ENCODE measurements at places on chromosomes 12 and 14. TPM values are rescaled to one million over a fixed set of nuclear protein-coding genes. Genes with fewer than 3 reads are reported as not detected.

DNA sequence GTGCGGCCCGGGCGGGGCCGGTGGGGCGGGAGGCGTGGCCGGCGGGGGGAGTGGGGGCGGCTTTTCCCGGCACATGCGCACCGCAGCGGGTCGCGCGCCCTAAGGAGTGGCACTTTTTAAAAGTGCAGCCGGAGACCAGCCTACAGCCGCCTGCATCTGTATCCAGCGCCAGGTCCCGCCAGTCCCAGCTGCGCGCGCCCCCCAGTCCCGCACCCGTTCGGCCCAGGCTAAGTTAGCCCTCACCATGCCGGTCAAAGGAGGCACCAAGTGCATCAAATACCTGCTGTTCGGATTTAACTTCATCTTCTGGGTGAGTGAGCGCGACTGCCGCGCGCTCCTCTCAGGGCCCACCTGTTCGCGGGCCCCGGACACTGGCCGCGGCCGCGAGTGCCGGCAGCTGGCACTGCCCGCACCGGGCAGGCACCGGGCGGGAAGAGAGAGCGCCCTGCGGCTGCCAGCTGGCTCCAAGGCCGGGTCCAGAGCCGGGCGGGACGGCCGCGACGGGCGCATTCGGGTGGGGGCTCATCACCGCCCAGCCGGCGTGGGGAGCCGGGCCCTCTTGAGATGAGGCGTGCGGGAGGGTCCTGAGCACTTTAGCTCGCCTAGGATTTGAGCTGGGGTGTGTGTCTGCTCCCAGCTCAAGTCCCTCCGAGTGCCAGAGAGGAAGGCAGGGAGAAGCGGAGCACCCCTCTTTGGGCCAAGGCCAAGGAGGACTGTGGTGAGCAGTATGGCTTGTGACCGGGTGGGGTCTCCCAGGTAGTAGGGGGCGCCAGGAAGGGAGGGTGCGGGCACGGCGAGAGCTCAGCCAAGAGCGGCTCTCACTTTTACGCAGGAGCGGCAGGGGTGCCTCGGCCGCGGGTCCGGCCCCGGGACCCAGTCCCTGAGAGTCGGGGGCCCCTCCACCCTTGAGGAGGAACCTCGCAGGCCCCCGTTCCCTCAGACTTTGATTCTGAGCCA is at the start of gene CD9:
CD9 (plus strand) TSS at position 145 of the 957 bp plus-strand sequence; CDS start at position 245, 100 bp downstream.
- no peak for DNase-seq

The OVCH1 gene
- polyA plus RNA-seq: 0.69 TPM

DNA sequence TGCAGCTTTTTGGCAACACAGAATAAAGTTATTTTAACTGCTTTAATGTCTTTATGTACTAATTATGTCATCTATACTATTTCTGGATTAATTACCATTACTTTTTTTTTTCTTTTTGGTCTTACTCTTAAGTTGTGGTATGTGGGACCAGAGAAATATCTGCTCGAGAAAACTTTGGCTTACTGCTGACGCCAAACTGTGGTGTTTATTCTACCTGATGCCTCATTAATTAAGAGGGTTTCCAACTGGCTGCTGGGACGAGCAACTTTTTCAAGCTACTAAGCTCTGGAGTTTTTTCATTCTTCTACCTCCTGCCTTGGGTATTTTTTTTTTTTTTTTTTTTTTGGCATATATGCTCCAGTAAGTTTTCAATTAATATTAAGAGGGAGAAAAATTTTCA is 1257.5 kb downstream of the FSCB start:
- no peak for DNase-seq

DNA sequence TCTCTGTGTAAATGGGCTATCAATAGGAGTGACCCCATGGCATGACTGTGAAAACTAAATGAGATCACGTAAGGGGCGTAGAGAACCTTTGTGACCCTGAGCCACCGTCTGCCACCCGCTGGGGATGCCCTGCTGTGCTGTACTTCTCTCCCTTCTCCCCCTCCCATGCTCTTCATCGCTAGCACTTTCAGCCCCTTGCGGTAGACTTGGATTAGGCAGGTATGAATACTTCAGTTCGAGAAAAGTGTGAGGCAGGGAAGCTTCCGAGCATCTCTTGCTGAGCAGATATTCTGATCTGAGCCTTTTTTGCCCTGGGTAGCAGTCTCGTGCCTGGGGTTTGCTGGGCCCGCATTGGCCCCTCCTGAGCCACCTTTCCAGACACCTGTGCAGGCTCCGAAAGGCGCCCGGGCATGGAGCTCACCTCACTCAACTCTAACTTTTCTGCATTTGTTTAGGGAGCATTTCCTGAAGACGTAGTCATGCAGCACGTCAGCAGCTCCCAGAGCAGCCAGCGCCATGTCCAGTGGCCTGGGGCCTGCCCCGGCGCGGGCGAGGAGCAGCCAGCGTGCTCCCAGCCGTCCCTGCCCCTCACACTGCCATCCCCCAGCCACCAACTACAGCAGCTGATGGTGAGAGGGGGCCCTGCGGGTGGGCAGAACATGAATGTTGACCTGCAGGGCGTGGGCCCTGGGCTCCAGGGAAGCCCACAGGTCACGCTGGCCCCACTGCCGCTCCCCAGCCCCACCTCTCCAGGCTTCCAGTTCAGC is 40.4 kb downstream of the DDX51 start:
- DNase-seq: no peak

GRCh38 chr14:70987041-70987440 is 79.8 kb downstream of the PCNX1 start:
- no peak for DNase-seq

The PTPN21 gene
- polyA plus RNA-seq: 8.7 TPM

DNA sequence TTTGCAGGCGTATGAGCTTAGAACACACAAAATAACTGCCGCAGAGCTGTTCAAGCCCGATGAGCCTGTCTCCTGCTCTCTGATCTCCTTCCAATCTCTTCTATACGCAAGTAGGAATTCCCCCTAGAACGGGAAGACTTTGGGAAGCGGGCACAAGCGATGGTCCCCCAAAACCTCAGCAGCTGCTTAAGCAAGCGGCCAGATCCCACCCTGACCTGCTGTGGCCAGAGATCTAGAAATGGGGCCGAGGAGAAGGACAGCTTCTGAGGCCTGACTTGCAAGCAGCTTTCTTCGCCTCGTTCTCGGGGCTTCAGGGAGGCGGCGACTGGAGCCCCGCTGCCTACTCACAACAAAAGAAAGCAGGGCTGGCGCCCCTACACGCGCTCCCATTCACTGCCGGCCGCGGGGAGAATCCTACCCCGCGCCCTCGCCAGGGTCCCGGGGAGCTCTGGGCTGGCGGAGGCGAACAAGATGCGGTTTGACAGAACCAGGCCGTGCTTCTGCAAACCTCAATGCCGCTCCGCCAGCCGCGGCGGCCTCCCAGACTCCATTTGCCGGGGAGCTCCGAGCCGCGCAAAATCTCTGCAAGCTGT is 922 bp downstream of the TBX5 start:
- DNase-seq: no peak

The INSM2 gene
- polyA plus RNA-seq: 0.02 TPM

The KCNC2 gene
- polyA plus RNA-seq: not detected

The RBMS2 gene
- polyA plus RNA-seq: 29.1 TPM

The ISCA2 gene
- 24.7 TPM for polyA plus RNA-seq

The ASPG gene
- 0.73 TPM for polyA plus RNA-seq

DNA sequence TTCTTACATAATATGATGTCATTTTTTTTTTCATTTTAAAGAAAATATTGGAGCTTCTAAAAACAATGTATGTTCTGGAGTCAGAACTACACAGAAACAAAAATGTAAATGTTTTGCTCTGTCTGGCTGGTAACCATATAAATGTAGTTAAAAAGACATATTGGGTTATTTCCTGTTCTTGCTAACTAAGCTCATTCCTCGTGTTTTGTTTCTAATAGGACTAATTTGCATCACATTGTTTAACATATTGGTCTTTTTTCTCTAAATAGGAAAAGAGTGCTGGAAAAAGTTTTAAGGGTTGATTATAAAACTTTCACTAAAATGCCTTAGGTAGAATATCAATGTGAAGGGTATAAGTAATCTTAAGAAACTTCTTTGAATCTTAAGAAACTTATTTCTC is 221.3 kb downstream of the SLC6A15 start:
- DNase-seq: peak; percentile 45

- DNase-seq: peak; percentile 63
Observed at GRCh38 chr12:42853370-42854140, 264.0 kb upstream of the PRICKLE1 start.

The P2RX2 gene
- 0.05 TPM for polyA plus RNA-seq

The AKAP6 gene
- 1.6 TPM for polyA plus RNA-seq

DNA sequence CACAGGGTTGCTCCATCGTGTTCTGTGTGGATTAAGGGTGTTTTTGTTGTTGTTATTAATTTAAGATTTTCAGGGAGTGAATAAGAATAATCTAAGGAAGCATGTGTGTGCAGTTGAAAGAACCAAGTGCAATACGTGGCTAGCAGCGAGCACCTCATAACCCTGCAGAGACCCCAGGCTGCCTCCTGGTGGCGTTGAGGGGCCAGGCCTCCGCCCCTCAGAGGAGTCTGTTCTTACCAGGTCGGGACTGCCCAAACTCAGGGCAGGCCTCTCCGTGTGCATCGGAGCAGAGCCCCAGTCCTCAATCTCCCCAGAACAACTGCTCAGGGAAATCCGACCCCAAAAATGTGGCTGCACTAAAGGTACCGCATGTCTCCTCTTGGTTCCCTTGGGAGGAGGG is 36.8 kb downstream of the IL31 start:
- no peak for DNase-seq

- DNase-seq: peak; percentile 88
Observed at GRCh38 chr12:121536899-121537813, 43.7 kb downstream of the KDM2B start.

The CLEC12A gene
- polyA plus RNA-seq: 21.9 TPM

DNA sequence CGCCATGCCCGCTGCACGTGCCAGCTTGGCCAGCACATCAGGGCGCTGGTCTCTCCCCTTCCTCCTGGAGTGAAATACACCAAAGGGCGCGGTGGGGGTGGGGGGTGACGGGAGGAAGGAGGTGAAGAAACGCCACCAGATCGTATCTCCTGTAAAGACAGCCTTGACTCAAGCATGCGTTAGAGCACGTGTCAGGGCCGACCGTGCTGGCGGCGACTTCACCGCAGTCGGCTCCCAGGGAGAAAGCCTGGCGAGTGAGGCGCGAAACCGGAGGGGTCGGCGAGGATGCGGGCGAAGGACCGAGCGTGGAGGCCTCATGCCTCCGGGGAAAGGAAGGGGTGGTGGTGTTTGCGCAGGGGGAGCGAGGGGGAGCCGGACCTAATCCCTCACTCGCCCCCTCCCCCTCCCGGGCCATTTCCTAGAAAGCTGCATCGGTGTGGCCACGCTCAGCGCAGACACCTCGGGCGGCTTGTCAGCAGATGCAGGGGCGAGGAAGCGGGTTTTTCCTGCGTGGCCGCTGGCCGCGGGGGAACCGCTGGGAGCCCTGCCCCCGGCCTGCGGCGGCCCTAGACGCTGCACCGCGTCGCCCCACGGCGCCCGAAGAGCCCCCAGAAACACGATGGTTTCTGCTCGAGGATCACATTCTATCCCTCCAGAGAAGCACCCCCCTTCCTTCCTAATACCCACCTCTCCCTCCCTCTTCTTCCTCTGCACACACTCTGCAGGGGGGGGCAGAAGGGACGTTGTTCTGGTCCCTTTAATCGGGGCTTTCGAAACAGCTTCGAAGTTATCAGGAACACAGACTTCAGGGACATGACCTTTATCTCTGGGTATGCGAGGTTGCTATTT is 914 bp upstream of the CCND2 start:
- DNase-seq: peak; percentile 91

The CLEC6A gene
- polyA plus RNA-seq: 2.0 TPM

DNA sequence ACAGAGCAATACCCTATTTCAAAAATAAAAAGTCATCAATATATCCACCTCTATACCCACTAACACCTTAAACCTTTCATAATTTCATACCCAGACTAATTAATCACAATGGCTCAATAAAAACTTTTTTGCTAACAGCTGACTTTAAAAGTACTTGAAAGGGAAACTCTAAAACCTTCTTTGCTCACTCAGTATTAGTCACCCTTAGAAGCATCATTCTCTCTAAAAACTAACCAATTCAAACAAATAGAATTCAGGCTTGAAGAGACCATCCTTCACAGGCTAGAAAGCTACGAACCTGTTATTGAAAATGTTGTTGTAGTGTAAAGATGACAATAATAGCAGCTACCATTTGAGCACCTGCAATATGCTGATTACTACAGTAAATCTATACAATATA is 37.2 kb downstream of the HECTD1 start:
- no peak for DNase-seq

DNA sequence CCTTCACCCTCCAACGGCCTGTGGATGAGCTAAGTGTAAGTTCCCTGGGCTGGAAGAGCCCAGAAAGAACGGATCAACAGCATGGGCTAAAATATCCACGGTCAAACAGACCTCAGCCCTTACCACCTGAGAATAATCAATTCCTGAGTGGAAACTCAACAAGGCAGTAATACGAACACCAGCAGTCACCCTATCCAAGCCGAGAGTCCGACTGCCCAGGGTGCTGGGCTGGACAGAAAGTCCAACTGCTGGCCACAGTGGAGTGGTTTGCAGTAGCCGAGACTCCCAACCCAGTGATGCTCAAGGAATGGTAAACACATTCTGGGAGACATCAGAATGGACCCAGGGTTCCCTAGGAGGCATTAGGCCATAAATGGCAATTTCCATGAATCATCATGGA is 36.8 kb downstream of the ANO2 start:
- DNase-seq: no peak

DNA sequence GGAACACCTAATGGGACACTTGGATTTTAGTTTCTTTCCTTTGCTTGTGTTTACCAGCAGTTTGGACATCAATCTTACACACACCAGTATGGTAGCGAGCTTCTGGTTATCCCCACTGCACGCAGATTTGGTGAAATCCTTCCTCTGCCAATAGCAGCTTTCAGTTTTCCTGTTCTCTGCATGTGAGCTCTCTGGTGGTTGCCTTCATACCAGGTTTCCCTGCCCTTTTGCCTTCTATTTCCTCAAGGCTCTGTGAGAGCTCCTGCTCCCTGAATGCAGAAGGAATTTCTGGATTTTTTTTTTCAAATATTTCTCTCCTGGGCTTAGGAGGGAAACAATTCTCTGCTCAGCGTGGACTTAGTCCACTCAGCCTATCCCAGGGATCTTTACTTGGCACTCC is 93.0 kb upstream of the CCDC91 start:
- DNase-seq: no peak

The CD69 gene
- polyA plus RNA-seq: 3.9 TPM

DNA sequence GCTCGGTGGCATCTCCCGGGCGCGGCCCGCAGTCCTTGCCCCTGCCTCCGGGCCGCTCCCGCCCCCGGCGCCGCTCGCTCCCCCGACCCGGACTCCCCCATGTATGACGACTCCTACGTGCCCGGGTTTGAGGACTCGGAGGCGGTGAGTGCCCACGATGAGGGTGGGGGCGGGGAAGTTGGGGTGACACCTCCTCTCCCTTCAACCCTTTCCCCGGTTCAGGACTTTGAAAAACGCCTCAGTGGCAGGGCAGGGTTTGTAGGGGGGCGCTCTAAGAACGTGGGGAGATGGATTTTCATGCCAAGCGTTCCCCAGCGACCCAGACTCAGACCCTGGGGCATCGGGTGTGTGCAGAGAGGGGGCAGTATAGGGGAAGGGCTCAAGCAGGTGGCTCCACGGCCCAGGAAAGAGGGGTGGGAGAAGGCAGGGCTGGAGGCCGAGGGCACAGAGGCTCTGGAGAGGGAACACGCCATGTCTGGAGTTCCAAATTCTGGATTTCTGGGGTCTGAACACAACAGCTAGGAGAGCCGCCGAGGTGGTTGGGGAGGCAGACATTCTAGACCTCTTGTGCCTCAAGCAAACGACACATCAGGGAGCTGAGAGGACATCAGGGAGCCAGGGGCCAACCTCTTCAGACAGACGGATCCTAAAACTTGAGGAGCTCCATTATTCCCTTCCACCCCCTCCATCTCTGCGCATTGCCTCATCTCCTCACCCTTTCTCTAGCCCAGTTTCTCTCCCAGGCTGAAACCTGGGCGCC is 715 bp downstream of the CACNB3 start:
- no peak for DNase-seq

GRCh38 chr14:77275601-77276017 is 4.6 kb upstream of the NGB start:
- DNase-seq: no peak

Data from lung (tissue), 17 donors.